ENCODE measurements at places on chromosomes 16 and 17.

DNA sequence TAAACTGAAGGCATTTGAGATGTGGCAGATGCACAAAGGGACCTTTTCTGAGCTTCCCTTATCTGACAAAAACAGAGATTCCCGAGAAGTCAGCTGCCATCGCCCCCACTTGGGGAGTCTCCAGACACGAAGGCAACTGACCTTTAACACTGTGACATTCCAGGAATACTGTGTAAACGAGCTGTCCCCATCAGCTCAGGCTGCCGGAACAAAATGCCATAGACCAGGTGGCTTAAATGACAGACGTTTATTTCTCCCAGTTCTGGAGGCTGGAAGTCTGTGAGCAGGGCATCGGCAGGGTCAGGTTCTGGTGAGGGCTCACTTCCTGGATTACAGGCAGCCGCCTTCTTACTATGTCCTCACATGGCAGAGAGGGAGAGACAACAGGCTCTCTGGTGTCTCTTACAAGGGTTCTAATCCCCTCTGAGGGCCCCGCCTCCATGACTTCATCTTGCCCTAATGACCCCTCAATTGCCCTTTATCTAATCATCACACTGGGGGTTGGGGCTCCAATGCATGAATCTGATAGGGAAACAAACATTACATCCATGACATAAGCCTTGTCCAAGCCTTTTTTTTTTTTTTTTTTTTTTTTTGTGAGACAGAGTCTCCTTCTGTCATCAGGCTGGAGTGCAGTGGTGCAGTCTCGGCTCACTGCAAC lies 178.5 kb upstream of the RPL38 start:
- no peak for DNase-seq

DNA sequence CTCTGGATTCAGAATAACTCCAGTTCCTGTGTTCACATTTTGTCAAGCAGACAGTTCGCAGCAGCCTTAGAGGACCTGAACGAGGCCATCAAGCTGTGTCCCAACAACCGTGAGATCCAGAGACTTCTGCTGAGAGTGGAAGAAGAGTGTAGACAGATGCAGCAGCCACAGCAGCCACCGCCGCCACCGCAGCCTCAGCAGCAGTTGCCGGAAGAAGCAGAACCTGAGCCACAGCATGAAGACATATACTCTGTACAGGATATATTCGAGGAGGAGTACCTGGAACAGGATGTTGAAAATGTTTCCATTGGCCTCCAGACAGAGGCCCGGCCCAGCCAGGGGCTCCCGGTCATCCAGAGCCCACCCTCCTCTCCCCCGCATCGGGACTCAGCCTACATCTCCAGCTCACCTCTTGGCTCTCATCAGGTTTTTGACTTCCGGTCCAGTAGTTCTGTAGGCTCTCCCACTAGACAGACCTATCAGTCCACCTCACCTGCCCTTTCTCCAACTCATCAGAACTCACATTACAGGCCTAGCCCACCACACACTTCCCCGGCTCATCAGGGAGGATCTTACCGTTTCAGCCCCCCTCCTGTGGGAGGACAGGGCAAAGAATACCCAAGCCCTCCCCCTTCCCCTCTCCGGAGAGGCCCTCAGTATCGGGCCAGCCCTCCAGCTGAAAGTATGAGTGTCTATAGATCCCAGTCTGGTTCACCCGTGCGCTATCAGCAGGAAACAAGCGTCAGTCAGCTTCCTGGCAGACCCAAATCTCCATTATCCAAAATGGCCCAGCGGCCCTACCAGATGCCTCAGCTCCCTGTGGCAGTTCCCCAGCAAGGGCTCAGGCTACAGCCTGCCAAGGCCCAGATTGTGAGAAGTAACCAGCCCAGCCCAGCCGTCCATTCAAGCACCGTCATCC lies 25.9 kb downstream of the CYB561 start:
- no peak for DNase-seq

DNA sequence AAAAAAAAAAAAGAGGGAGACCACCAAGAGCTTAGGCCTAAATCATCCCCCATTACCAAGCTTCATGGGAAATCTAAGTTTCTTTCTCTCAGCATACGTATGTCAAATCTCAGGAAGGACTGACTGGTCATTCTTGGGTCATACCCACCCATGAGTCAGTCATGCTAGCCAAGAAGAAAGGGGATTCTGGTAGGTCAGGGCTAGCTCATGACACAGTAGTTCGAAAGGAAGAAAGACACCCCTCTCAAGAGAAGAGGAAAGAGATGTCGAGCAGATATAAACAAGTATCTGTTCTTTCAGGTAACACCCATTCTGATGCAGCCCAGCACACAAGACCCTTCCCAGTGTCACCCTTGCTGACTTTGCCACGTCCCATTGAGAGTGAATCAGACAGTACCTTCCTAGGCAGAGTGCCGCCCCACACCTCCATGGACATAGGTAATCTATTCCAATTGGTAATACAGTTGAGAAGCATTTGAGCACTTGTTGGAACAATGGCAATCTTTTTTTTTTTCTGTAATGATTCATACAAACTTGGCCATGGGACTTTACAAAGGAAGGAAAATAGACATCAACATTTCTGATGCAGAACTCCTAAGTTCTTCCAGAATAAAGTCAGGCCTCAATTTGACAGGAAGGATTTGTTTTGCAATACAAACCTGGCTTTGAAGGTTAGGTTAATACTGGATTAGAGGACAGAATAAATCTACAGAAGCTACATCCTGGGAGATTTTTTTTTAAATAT lies 38.2 kb downstream of the COPRS start:
- DNase-seq = no peak

GRCh38 chr16:69553332-69553731 lies 12.4 kb upstream of the NFAT5 start:
- DNase-seq = no peak

GRCh38 chr17:51888816-51889215 lies 269.7 kb downstream of the CA10 start:
- DNase-seq = no peak

- no peak for DNase-seq
Observed at GRCh38 chr16:71242036-71242435, 11.5 kb upstream of the HYDIN start.

- no peak for DNase-seq
Observed at GRCh38 chr16:65318590-65319257, 196.9 kb upstream of the CDH11 start.

DNA sequence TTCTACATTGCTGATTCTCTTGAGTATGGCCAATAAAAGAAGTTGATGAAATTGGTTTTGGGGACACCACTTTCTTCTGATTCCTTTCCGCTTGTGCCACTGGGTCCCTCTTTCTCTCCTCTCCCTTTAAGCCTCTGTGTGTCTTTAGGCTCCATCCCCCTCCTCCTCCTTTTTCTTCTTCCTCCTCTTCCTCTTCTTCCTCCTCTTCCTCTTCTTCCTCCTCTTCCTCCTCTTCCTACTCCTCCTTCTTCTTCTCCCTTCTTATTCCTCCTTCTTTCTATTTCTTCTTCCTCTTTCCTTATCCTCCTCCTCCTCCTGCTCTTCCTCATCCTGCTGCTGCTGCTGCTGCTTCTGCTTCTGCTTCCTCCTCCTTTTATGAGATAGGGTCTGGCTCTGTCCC lies 93.7 kb downstream of the CHD9NB start:
- DNase-seq = no peak

DNA sequence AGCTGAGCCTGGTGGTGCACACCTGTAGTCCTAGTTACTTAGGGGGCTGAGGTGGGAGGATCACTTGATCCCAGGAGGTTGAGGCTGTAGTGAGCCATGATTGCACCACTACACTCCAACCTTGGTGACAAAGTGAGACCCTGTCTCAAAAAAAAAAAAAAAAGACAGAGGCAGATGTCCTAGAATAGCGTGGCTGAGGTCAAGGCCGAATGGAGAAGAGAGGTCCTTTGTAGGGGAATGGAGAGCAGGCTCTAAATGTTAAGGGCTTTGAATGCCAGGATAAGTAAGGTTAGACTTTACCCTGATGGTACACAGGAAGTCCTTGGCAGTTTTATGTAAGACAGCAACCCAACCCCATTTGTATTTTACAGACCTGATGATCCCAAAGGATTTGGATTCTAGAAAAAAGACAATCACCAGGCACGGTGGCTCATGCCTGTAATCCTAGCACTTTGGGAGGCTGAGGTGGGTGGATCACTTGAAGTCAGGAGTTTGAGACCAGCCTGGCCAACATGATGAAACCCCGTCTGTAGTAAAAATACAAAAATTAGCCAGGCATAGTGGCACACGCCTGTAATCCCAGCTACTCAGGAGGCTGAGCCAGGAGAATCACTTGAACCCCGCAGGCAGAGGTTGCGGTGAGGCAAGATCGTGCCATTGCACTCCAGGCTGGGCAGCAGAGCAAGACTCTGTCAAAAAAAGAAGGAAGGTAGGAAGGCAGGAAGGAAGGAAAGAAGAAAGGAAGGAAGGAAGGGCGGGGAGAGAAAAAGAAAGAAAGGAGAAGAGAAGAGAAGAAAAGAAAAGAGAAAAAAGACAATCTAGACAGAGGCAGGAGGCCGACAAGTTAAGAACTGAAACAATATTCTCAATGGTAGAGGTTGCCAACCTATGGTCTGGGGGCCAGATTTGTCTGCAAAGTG lies 2.1 kb upstream of the SBK1 start:
- DNase-seq = no peak

GRCh38 chr16:87207509-87207908 lies 109.7 kb downstream of the C16orf95 start:
- DNase-seq = no peak

- no peak for DNase-seq
Observed at GRCh38 chr17:60743799-60744198, 66.1 kb downstream of the BCAS3 start.

DNA sequence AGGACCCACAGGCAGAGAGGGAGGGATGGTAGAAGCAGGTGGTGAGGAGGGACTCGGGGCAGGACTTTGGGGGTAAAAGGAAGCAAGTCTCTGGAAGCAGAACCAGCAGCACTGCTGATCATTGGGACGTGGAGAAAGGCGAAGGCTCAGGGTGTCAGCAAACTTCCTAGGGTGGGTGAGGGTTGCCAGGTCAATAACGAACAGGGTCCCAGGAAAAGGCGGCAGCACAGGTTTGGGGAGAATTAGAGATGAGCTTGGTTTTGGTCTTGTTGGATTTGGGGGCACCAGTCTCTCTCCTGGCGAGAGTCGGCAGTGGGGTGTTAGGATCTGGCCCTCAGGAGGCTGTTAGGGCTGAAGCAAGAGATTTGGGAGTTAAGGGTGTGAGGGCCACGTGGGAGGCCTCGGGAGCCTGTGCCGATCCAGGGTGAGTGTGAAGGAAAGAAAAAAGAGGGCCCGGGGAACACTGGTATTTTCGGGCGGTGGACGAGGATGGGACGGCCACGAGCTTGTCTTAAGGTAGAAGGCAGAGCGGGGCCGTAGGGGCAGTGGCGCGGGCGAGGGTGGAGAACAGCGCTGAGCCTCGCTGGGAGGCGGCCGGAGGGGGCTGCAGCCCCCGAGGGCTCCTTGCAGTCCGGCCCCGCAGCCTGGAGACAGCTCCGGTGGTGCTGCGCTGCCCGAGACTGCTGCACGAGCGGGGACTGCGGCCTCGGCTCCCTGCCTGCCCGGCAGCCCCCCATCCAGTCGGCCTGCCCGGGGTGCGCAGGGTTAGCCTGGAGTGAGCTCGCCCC lies 765 bp upstream of the ADORA2B start:
- no peak for DNase-seq

GRCh38 chr16:13968835-13969234 lies 48.9 kb downstream of the ERCC4 start:
- no peak for DNase-seq

DNA sequence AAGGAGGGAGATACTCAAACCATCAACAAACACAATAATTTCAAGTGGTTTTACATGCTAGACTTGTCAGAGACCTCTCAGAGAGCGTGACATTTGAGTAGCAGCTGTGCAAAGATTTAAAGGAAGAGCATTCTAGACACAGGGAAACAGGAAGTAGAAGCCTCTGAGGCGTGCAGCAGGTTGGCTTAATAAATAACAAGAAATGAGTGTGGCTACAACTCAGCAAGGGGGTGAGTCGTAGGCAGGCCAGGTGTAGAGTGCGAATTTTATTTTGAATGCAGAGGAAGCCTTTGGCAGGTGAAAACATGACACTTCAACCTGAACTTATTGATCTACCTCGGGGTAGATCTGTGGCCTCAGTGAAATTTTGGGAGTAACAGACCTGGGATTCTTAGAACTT lies 73.2 kb upstream of the MRTFB start:
- DNase-seq = no peak

GRCh38 chr16:28069971-28070794 lies 6.7 kb upstream of the GSG1L start:
- no peak for DNase-seq

DNA sequence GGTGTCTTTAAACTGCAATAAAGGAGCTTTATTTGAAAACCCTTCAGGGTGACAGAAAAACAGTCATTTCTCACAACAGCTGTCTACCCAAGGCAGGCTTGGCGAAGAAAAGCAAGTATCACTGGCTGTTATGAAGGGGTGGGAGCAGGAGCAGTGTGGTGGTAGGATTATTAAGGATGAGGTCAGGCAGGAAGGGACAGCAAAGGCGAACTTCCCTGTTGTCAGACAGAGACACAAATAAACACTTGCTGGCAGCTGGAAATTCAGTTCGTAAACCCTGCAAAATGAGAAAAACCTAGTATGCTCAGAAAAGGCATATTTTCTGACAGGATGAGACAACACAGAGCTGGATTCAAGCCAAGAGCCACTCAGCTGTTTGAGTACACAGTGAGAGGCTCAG lies 416.3 kb upstream of the CDH5 start:
- DNase-seq = no peak

- no peak for DNase-seq
Observed at GRCh38 chr17:40936437-40936971, 942 bp downstream of the KRT23 start.

GRCh38 chr17:10036511-10037061 lies 131.5 kb upstream of the RCVRN start:
- DNase-seq = no peak

GRCh38 chr17:82678265-82678891 lies 20.1 kb downstream of the RAB40B start:
- DNase-seq = no peak

GRCh38 chr16:81532491-81533174 lies 88.0 kb downstream of the CMIP start:
- DNase-seq = no peak

DNA sequence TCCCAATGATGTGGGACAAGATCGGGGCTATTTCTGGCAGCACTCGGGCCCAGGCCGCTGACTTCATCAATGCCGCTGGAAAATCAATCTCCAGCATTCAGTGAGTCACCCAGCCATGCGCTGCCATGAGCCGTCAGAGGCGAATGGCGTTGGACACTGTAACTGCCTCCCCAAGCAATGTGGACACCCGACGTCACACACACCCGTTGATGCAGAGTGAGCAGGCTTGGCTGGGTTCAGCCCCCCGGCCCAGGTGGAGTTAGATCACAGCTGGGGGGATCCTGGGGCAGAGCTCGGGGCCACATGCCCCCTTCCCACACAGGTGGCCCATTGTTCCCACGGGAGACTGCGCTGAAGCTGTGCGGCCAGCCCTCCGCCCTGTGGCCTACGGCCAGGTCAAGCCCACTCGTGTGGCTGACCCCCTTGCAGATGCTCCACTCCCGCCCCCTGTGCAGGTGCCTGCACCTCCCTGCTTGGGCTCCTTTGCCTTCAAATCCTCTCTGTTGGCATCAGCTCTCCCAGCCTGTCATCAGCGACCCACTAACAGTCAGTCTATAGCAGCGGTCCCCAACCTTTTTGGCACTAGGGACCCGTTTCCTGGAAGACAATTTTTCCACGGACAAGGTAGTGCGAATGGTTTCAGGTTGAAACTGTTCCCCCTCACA lies 89.9 kb downstream of the TBC1D16 start:
- no peak for DNase-seq

Data from H1 (cell line).